Subcutaneous preadipocyte (primary cell): ENCODE measurements at places on chromosomes 12 and 14. TPM values are rescaled to one million over a fixed set of nuclear protein-coding genes. Genes with fewer than 3 reads are reported as not detected.

Gene COL2A1
- not detected in 2 replicates for total RNA-seq

Gene PTPN21
- 4.8 and 7.8 TPM in 2 replicates for total RNA-seq

Gene SNRNP35
- total RNA-seq = 7.7 and 13.1 TPM in 2 replicates

Gene IFNG
- total RNA-seq = not detected in 2 replicates
